Urinary bladder (tissue), 4 donors: ENCODE measurements at places on chromosomes 5 and 9. TPM values are rescaled to one million over a fixed set of nuclear protein-coding genes. Genes with fewer than 3 reads are reported as not detected.

DNA sequence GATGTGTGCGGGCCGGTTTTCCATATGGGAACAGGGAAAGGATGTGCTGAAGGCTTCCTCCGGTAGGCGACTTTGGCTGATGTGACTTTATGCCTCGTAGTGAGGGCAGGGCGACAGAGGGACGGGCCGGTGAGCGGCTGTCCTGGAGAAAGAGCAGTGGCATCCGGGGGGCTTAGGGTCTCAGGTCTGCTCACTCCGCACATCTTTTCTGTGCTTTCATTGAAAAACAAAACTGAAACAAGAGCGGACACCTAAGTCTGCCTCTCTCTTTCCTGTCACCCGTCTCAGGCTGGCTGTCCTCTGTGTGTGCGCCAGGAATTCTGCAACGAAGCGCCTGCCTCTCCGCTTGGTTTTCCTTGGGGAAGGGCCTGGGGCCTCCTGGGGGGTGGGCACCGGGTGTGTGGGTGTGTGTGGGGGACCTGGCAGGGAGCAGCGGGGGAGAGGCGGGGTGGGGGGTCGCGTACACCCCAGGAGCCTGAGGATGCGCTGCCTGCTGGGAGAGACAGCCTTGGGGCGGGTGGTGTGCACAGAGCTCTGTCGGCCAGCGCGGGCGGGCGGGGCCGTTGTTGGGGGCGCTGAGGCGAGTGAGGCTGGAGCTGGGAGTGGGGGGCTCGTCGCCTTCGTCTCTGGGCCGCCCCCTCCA is 580 bp upstream of the PRRX2 start:
- DNase-seq = no peak

DNA sequence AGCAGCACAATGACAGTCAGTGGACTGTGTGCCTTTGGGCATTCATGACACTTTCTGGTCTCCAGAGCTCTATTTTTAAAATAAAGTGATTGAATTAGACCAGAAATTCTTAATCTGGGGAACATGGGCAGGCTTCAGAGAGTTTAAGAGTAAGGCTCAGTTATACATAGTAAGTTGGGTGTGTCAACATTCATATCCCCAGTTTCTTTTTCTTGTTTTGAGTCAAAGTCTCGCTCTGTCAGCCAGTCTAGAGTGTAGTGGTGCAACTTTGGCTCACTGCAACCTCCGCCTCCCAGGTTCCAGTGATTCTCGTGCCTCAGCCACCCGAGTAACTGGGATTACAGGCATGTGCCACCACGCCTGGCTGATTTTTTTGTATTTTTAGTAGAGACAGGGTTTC is 13.7 kb upstream of the KIF4B start:
- no peak for DNase-seq

- no peak for DNase-seq
Observed at GRCh38 chr5:89287964-89288363, 405.0 kb upstream of the MEF2C start.

Gene DDX4
- total RNA-seq = 0.42 TPM

DNA sequence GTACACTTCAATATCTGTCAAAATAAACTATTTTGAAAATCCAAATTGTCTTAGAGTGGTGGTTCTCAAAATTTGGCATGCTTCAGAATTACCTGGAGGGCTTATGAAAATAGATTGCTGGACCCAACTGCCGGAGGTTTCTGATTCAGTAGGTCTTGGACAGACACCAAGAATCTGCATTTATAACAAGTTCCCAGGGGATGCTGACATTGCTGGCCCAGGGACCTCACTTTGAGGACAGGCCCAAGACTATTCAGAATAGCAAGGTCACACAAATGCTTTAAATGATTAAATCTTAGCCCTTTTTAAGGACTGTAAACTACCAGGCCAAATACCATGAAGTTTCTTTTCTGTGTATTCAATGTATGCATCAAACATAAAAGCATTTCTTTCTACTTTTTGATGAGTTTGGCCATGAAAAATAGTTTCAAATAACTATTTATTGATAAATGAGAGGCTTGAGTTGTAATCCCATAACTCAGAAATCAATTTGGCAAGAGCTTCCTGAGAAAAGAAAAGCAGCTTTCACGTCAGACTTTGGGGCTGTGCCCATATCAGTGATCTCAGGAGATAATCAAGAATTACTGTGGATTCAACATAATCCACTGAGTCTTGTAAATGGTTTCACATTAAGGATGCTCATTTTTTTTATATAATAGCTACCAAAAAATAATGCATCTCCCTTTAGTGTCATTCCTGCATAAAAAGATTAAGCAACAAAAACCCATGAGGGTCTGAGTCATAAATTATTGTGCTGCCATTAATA is 191.4 kb downstream of the FRMD3 start:
- DNase-seq = no peak

- DNase-seq = no peak
Observed at GRCh38 chr9:114397219-114397847, 9.6 kb upstream of the AKNA start.

Gene PCDHGB3
- total RNA-seq = 7.3 TPM

GRCh38 chr5:176714067-176714466 is 66.8 kb downstream of the TSPAN17 start:
- no peak for DNase-seq

Gene CCDC152
- 3.3 TPM for total RNA-seq

DNA sequence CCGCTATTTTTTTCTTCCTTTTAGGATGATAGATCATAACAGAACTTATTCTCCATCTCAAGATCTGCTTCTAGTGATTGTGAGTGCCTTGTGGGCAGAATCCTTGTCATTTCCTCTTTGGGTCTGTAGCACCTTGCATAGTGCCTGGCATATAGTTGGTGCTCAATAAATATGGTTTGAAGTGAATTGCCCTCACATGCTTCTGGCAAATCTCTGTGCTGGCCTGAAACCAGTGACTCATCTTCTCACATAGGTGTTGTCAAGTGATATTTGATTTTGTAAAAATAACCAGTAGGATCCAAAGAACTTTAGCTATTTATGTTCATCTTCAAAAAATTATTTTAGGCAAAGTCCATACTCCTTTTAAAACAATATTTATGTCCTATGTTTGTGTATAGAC is 86.7 kb downstream of the GABRG2 start:
- DNase-seq = no peak

DNA sequence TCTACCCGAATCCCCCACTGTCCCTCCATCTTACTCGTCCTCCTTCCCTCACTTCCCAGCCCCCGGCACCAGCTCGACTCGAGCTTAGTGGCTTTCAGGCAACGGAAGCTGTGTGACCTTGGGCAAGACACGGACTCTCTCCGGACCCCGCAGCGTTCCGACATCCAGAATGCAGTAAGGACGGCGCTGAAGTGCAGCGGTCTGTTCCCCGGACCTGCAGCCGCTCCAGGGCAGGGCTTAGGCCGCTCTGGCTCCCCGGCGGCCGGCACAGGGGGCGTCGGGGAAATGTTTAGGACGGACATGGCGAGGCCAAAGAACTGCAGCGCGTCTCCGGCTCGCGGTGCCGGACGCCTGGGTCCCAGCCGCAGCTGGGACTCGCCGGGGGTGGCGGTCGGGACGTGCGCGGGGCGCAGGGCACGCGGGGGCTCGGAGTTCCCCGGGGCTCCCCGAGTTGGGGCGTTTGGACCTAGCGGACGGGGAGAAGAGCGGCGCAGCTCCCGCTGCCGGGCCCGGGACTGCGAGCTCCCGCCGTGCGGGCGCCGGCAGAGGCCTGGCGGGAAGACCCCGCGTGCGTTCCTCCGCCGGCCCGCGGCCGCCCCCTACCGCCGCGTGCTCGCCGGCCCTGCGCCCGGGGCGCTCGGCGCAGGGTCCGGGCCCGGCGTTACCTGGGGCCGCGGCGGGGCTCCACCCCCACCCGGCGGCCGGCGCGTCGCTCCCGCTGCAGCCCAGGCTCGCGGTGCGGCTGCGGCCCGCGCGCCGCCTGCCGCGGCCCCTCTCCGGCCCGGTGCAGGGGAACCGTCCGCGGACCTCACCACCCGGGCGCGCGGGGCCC is 5.6 kb upstream of the RNF44 start:
- DNase-seq = no peak

GRCh38 chr5:965604-966344 is 42.8 kb upstream of the NKD2 start:
- no peak for DNase-seq

Gene SNX24
- 26.1 TPM for total RNA-seq

Gene LYRM7
- total RNA-seq = 24.1 TPM

- no peak for DNase-seq
Observed at GRCh38 chr9:116504893-116505480, 182.1 kb upstream of the TRIM32 start.

Gene SLC36A3
- not detected for total RNA-seq

Gene OSMR
- 24.7 TPM for total RNA-seq

- no peak for DNase-seq
Observed at GRCh38 chr9:17757816-17758215, 178.9 kb downstream of the SH3GL2 start.

DNA sequence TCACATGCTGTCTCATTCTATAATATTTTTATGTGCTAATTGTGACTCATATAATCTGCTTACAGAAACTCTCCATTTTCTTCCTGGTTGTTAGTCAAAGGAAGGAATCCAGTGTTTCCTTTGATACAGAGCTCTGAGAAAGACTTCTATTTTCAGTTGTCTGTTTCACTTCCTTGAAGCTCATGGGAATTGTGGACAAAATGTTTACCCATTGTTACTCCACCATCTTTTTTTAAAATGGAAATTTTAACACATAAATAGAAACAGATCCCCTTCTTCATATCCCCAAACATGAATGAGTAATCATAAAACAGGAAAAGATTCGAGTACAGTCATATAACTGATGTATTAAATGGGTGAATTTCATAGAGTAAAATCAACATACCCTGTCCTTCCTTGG is 42.0 kb upstream of the KCNN2 start:
- no peak for DNase-seq

- no peak for DNase-seq
Observed at GRCh38 chr9:105836936-105837660, 142.8 kb downstream of the TMEM38B start.

Gene UBLCP1
- total RNA-seq = 22.0 TPM

DNA sequence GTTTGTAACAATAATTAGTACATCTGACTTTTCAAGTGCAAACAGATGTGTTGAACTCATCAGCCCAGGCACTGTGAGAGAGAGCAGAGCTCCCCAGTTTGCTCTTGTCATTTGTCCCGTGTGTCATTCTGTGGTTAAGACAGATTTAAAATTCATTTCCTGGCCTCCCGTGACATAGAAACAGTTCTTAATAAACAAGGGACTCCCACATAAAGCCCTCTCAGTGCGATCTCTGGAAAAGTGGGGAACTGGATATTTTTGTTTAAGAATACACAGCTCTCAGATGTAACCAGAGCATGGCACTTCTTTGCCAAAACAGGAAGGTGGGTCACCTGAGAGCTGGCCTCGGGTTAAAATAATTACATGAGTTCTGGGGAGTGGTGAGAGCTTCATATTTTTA is 58.6 kb downstream of the PRKACG start:
- DNase-seq = no peak

GRCh38 chr9:79917421-79917820 is 345.7 kb downstream of the TLE4 start:
- DNase-seq = no peak

DNA sequence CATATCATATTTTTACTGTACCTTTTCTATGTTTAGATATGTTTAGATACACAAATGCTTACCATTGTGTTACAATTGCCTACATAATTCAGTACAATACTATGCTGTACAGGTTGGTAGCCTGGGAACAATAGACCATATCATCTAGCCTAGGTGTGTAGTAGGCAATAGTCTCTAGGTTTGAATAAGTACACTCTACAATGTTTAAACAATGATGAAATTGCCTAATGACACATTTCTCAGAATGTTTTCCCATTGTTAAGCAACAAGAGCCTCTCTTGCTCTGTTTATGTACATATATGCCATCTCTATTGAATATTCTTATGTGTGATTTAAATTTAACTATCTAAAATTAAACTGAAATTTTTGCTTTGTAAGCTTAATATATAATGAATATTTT is 209.6 kb upstream of the ST8SIA4 start:
- DNase-seq = no peak

DNA sequence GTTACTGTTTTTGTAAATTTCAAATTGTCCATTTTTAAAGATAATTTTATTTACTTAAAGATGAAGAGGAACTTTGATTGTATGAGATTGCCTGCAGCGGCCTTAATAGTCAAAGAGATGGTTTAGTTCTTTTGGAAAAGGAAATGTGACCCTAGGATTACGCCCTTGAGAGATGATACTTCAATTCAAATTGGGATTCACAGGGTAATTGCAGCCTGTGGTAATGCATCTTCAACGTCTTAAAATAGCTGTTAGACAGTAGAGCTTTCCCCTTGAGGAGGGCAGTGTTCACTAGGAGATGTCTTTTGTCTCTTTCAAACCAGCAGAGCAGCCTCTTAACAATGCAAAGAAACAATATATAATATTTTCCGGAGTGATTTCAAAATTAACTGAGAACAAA is 127.1 kb downstream of the TAF11L14 start:
- DNase-seq = no peak

DNA sequence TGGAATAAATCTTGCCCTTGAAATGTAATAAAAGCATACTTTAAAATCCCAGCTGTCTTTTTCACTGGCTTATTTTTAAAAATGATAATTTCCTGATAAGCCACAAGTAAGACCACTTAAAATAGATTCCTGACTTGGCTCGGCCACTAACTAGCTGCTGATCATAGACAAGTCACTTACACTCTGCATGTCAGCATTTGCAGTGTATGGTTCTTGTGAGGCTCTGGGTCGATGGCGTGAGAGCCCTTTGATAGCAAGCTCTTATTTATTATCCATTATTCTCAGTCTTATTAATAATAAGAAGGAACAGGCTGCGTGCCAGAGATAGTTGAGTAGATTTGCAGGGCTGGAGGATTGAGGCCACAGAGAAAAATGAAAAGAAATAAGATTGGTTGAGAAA is 110.7 kb upstream of the IL12B start:
- DNase-seq = no peak

Gene CXCL14
- total RNA-seq = 16.0 TPM

DNA sequence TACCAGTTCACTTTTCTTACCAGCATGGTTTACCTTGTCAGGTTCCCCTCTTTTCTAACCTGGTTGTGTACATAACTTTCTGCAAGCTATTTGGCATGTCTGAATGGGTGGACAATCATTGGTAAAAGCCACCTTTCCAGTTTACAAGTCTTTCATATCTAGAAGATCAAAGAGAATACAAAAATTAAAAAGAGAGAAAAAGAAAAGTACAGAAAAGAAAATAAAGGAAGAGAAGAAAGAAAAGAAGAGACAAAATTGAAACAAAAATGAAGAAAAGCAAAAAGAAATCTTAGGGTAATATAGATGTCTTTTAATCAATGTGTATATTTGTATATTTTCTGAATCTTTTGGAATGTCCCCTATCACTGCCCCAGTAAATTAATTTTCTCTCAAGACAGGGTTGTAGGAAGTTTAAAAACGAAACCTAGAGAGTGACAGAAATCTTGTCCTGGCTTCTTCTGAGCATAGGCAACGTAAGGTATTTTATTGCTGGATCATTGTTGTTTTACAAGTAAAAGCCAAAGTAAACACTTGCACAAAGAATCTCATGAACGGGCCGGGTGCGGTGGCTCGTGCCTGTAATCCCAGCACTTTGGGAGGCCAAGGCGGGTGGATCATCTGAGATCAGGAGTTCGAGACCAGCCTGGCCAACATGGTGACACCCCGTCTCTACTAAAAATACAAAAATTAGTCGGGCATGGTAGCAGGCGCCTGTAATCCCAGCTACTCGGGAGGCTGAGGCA is 98.7 kb upstream of the IFNE start:
- DNase-seq = no peak

Gene GM2A
- total RNA-seq = 33.7 TPM
